ENCODE measurements at places on chromosomes 13 and 19.

DNA sequence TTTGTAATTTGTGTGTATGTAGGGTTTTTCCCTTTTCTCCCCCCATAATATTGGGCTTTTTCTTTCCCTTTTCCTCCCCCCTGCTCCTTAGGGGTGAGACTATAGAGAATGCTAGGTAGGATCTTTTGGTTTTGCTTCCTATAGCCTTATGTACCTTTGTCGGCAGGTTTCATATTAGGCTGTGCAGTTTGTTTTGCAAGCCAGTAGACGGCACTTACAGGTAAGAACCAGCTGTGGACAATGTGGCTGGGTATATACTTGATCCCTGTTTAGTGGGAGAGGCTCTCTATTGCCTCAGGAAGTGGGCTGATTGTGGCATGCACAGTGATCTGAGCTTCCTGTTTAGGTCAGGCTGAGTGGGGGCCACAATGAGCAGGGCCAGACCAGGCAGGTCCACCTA, 359.2 kb upstream of the OBI1 start:
- no peak for DNase-seq

- no peak for DNase-seq
Observed at GRCh38 chr19:10333758-10334587, 644 bp upstream of the RAVER1 start.

DNA sequence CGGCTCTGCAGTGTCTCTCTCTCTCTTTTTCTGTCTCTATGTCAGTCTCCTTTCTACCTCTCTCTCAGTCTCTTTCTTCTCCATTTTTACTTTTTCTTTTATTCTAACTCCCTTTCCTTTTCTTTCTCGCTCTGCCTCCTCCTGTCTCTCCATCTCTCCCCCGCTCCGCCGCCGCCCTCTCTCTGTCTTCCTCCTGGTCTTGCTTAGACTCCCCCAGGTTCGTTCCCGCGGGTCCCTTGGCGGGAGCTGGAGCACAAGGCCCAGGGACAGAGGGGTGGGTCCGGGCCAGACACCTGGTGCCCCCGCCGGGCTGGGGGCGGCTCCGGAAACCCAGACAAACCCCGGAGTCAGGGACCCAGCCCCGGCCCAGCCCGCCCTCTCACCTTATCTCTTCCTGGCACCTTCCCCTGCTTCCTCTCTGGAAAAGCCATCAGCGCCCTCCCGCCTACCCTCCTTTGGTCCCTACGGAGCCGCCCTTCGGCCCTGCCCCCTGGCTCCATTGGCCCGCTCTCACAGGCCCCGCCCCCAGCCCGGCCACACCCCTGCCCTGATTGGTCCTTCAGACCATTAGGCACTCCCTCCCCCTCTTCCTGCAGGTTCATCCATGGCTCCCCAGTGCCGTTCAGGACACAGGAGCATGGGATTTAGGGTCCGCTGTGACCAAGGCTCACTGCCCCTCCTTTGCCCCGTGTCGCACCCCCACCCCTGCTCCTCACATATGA, 15.4 kb upstream of the NOP53 start:
- DNase-seq, result no peak

- no peak for DNase-seq
Observed at GRCh38 chr13:51222686-51223559, 725 bp downstream of the FAM124A start.

DNA sequence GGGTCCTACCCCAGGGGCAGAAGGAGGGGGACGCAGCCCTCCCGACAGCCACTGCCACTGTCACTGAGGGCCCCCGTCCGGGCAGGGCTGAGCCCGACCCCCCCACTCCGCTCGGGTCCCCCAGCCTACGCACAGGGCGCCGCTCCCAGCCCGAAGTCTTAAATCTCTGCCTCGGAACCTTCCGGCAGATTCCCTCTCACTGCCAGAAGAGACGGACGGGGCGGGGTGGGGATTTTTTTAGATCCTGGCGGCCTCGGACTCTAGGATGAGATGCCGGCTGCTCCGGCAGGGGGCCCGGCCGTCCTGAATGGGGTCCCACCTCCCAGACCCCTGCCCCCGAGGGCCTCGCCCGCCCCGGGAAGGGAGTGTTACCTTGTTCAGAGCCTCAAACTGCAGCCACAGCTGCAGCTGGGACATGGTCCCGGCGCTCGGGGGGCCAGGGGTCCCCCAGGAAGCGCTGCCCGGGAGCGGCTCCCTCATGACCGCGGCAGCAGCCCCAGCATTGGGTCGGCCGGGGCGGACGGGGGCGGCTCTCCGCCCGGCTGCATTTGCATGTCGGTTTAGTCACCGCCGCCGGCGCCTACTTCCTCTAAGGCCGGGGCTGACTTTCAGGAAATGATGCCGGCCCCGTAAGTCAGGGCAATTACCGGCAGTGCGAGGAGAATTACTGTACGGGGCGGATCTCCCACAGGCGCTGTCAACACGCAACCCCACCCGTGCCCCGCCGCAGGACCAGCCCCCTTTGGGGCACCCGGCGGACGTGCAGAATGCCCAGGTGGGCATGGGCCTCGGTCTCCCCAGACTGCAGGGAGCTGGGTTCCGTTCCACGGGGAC, 28.1 kb downstream of the GPX4 start:
- no peak for DNase-seq

DNA sequence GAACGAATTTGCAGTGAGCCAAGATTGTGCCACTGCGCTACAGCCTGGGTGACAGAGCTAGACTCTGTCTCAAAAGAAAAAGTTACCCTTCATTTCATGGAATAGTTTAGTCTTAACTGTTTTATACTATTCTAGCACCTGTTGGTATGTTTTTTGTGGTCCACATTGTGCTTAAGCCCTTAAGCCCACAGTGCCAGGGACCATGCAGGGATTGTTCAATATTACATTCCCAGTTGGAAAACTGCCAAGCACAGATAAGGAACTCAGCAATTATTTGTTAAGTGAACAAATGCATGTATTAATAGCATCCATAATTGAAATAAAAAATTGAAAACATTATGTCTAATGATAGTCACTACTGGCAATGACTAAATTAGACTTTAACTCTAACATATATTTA, 193.5 kb downstream of the PCDH17 start:
- DNase-seq, result no peak

GRCh38 chr19:10419646-10420443, 493 bp upstream of the PDE4A start:
- no peak for DNase-seq

GRCh38 chr19:38148337-38148736, 75.7 kb downstream of the DPF1 start:
- DNase-seq, result no peak

DNA sequence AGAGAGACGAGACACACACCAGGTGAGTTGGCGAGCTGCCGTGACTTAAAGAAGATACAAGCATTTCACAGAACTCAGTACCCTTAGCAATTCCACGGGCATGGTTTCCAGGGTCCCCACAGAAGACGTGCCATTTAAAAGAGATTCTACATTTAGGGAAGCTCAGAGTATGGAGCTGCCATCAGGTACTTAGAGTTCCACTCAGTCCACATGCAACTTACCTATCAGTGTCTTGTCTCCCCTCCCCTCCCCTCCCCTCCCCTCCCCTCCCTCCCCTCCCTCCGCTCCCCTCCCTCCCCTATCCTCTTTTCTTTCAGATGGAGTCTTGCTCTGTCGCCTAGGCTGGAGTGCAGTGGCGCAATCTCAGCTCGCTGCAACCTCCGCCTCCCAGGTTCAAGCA, 12.2 kb downstream of the ZNF30 start:
- DNase-seq, result no peak

- DNase-seq, result no peak
Observed at GRCh38 chr13:42750794-42751193, 30.6 kb upstream of the FAM216B start.

DNA sequence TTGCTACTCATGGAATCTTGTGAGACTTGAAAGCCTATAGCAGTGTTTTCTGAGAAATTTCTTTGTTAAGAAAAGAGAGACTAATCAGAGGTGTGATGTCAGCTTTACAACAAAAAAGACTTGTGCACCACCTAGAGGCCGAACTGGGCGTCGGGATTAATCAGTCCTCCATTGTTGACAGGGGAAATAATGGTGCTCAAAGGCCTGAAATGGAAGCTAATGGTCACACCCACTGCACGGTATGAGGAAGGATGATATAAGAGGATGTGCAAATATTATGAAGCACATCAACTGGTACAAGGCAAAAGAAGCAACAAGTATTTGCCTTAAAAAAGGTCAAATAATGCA, 480.2 kb upstream of the MIR17HG start:
- no peak for DNase-seq

- no peak for DNase-seq
Observed at GRCh38 chr19:7230826-7231225, 63.4 kb downstream of the INSR start.

- no peak for DNase-seq
Observed at GRCh38 chr19:51107406-51108065, 673 bp downstream of the CTU1 start.

GRCh38 chr19:17685451-17686022, 2.6 kb downstream of the UNC13A start:
- no peak for DNase-seq

DNA sequence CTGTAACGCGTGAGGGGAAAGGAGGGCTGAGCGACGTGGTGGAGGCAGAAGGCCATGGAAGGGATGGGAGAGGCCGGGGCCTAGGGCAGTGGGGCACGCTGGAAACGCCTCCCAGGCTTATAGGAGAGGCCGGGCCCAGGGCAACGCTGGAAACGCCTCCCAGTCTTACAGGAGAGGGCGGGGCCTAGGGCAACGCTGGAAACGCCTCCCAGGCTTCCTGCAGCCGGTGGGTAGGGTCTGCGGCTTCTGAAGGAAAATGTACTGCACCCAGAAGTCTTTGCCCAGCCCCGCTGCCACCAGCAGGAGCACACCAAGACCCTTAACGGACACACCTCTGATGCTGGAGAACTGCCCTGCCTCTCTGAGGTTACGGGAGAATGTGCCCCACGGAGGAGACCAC, 9.1 kb downstream of the CACTIN start:
- no peak for DNase-seq

DNA sequence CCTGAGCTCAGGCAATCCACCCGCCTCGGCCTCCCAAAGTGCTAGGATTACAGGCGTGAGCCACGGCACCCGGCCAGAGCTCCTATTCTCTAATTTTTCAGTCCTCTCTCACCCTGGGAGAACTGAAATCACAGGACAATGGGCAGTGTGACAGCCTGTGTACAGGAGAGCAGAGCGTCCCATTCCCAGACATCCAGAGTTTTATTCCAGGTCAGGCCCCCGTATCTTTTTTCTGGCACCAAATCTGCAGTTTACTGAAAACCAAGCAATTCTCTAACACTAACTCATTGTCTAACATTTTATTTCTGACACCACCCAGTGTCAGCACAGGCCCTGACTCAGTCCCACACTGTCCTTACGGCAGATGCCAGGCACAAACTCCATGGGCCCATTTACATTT, 6.7 kb downstream of the ZNF708 start:
- DNase-seq, result no peak

DNA sequence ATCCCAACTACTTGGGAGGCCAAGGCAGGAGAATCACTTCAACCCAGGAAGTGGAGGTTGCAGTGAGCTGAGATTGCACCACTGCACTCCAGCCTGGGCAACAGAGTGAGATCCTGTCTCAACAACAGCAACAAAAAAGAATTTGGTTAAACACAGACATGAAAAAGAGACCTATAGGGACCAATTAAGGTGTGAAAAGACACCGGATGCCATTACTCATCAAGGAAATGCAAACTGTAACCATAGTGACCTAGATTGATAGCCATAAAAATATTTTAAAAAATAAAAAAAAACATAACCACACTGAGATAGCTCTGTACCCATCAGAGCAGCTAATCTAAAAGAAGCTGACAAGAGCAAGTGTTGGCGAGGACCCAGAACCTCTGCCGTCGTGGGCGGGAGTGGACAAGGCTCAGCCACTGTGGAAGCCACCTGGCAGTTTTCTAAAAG, 37.1 kb upstream of the ISYNA1 start:
- DNase-seq, result no peak

GRCh38 chr13:62629618-62630017, 1214.0 kb upstream of the PCDH20 start:
- no peak for DNase-seq

- DNase-seq, result no peak
Observed at GRCh38 chr13:32824675-32825074, 191.5 kb upstream of the KL start.

GRCh38 chr13:27283906-27284493, 13.4 kb downstream of the RASL11A start:
- DNase-seq, result no peak

GRCh38 chr19:7871437-7872305, 2.5 kb downstream of the PRR36 start:
- peak; percentile 11 for DNase-seq

DNA sequence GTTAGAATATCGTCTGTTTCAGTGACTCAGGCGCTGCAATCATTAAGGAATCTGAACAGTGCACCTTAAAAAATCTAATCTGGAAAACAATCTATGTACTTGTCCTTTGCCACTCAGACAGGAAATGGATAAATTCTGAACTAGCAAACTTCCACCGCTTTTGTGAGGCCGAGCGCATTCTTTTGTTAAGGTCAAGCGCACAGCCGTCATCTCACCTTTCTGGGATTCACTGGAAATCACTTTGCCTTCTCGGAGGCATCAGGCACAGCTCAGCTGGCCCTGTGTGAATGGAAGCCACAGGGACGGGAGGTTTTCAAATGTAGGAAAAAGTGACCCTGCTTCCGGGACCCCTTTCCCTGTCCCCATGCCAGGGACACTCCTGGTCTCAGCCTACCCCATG, 28.2 kb upstream of the SPACA7 start:
- no peak for DNase-seq

DNA sequence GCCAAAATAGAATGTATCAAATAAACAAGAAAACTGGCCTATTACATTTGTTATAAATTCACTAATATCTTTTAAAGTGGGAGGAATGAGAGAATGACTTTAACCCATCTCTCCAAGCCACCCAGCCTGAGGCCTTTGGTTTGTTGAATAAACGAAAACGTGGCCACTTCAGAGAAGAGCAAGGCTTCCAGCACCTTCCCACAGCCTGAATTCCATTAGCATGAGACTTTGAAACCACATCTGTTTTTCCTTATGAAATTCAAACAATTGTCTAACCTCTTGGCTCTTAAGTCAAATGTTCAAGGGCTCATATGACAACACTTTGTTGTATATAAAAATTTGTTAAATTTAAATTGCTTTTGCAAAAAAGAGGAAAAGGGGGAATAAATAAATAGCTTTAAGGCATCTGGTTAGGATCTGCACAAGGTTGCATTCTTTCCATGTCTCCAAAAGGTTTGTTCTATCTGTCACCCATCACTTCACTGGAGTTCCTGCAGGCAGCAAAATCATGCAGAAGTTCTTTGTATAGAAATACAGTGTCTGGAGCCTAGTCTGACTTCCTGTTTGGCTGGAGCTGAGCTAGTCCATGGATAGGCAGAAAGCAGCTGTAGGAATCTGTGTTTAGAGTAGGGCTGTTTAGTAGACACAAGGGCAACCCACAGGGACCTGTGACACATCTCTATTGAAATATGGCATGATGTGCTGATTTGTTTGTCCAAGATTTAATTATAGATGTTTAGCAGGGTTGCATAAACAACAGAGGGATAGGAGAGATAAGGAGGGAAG, 502.3 kb downstream of the KCTD12 start:
- DNase-seq, result no peak

- DNase-seq, result no peak
Observed at GRCh38 chr13:96671073-96671472, 323.2 kb downstream of the OXGR1 start.

GRCh38 chr19:41816761-41817160, 20.4 kb downstream of the CEACAM3 start:
- DNase-seq, result no peak

Data from cerebellar nuclear complex (tissue), 1 donor.